CD4-positive, alpha-beta T cell treated with Interleukin-6 at 100 ng/mL for 8 hours (primary cell): ENCODE measurements at places on chromosomes 7 and 10.

DNA sequence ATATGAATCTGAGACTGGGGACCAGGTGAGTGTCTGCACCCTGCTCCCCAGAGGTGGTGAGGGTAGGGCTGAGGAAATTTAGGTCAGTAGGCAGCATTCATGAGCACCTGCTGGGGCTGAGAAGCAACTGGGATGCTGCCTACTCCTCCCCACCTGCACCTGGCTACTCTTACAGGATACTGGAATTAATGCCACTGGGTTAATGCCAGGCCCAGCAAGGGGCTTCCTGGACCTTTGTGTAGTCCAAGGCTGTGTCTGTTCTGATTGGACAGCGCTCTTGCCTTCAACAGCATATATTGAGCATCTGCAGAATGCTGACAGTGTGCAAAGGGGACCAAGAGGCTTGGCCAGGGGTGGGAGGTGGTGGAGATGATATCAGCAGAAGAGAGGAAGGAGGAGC lies 32.1 kb downstream of the ADCYAP1R1 start:
- DNase-seq, result no peak

- no peak for DNase-seq
Observed at GRCh38 chr10:73871295-73872189, 2.8 kb downstream of the CAMK2G start.

- no peak for DNase-seq
Observed at GRCh38 chr7:24115661-24116060, 168.3 kb upstream of the NPY start.

GRCh38 chr7:77569514-77570232 lies 32.6 kb downstream of the PTPN12 start:
- no peak for DNase-seq

DNA sequence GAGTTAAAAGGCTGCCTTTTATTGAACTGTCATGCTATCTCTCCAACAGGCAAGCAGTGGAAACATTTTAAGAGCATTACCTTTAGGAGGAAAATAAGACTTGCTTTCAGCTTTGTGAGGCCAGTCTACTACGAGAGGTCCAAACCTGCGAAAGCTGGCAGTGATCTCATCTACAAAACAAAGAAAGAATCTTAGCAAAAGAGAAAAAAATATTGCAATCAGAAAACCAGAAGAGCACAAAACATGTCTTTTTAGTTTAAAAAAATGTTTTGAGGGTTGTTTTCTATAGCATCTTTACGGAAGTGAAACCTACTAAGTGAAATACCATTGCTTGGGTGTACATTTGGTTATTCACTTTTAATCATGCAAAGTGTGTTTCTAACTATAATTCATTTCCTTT lies 147.9 kb downstream of the CPEB3 start:
- DNase-seq, result no peak

DNA sequence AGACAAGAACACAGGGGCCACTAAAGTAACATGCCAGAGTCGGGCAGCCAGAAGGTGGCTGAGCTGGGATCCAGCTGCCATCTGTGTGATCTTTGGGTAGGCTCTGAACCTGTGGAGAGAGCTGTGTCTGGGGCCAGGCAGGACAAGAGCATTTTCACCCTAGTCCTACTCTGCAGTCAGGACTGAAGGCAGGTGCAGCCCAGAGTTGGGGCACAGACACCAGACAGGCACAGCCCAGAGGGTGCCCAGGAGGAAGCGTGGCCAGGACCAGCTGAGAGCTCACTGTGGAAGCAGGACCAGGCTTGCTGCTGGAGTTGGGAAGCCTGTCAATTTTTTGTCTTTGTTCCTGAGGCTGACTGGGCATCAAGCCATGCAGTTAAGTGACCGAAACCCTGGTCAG lies 113.6 kb downstream of the ADCY1 start:
- DNase-seq, result no peak

DNA sequence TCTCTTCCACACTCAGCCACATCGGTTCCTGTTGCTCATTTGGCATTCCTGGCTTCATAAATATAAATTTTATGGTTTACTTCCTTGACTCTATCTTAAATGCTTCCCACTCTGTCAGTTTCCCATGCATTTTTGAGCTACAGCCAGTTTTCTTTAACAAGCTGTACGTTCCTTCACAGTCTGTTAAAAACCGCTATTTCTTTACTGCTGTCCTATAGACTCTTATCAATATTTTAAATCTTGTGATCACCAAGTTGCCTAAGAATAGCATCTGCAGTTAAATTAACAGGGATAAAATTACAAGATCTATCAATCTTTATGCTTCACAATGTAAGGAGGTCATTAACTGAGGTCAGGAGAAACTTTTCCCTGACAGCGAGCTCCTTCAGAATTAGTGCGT lies 103.1 kb upstream of the RHOBTB1 start:
- DNase-seq, result no peak

- DNase-seq, result no peak
Observed at GRCh38 chr10:116312548-116312947, 11.7 kb upstream of the CCDC172 start.

DNA sequence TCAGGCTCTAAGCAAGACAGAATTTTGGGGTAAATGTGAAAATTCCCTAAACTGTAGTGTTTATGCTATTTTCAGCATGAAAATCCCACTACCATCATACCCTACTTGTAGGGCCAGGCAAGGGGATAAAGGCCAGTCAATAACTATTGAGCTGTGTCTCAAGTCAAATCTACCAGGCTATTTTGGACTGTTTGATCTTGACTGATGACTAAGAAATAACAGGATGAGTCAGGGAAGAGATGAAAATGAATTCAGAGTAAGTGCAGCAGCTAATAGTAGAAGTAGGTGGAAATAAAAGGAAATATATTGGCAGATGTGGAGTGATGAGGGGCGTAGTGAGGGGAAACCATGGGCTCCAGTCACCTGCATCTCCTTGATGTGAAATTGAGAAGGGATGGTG lies 225.8 kb upstream of the PHYHIPL start:
- DNase-seq, result no peak

GRCh38 chr7:151086802-151087244 lies 548 bp downstream of the AGAP3 start:
- no peak for DNase-seq

- DNase-seq, result no peak
Observed at GRCh38 chr10:8037941-8038894, 16.3 kb upstream of the GATA3 start.

DNA sequence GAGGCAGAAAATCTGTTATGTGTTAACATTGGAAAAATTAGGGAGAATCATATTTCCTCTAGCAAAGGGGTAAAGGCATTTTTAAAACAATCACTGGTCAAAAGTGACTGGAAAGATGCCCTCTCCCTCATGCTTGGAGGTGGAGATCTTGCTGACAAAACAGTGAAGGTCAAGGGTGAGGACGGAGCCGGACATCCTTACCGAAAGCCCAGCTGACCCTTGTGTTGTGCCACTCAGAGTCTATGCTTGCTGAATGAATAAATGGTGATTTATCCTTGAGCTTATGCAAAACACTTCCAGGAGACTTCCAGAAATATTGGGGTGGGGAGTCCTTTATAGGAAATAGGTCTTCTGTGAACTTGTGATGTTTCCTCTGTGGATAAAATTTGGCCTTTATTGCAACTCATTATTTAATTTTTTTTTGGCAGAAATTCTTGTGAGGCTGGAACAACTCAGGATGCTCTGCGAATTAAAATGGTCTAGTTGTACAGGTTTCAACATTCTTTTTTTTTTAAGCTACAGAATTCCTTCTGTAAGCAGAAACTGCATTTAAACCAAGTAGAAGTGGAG lies 28.3 kb upstream of the ELMO1 start:
- no peak for DNase-seq

DNA sequence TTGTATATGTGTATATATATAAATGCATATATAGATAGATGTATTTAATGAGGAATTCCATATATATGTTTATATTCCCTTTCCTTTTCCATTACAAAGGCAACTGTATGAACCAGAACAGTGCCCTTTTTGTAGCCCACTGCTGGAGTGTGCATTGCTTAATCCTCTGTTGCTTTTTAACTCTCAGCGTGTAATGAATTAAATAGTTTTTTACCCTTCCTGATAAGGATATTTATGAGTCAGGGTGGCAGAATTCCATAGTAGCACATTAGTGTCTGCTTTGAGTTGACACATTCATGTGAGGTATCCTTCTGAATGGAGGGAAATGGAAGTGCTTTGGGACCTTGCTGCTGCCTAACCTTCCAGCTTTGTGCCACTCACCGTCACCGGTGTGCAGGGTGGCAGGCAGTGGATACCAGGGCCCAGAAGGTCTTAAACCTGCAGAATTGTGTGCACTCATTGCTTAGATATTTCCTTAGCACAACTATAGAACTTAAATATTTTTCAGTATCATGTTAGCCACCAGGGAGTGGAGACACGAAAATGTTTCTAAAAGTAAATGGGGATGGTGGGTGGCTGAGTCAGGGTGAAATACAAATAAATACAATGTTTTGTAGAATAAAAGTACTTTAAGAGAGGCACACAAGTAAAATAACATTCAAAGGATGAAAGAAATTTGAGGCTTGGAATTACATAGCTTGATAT lies 117.9 kb downstream of the SND1 start:
- no peak for DNase-seq

DNA sequence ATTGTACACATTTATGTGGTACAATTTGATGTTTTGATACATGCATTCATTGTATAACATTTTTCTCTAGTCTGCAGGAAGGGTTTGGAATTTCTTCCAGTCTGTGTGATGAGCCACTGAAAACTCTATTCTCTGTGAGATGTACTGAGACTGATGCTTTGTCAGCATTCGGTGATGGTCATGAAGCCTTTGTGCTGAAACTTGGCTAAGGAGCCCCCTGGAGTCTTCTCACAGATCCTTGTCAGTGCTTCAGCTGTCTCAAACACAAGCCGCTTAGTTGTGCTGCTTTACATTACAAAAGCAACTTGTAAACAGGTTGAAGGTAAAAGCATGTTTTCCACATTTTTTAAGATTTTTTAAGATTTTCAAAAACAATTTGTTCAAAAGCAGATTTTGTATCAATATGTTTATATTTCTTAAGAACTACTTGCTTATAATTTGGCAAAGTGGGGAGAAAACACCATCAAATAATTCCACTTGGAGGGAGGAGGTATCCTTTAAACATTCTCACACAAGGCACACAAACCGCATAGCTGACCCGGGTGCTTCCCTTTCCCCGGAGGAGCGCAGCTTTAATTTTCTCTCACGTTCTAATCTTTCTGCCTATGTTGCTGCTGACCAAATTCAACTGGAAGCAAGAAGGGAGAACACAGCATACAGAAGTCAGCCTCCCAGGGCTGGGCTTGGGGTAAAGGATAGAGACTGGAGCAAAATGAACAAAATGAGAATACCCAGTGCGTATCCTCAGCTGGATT lies 249.8 kb upstream of the VSTM2A start:
- no peak for DNase-seq

- no peak for DNase-seq
Observed at GRCh38 chr10:133401981-133402725, 8.2 kb downstream of the MTG1 start.

DNA sequence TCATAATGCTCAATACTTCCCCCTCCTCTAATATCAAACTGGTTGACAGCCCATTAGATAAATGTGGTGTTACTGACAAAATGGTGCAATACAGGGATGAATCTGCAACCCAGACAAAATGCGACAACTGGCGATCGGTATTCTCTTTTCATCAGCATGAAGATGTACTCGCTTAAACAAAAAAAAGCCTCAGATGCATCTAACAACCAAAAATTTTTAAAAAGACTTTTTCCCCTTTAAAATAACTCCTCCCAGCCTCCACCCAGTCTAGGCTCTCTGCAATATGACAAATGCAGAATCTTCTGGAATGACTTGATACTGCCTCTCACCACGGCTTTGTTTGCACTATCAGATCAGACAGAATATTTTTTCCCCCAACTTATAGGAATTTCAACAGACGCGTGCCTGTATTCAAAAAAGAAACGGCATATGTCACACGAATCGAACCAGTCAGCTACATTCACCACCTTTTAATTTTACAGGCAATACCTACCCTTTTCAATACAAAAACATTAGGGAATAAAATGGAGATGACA lies 1.2 kb downstream of the YWHAG start:
- DNase-seq, result no peak

DNA sequence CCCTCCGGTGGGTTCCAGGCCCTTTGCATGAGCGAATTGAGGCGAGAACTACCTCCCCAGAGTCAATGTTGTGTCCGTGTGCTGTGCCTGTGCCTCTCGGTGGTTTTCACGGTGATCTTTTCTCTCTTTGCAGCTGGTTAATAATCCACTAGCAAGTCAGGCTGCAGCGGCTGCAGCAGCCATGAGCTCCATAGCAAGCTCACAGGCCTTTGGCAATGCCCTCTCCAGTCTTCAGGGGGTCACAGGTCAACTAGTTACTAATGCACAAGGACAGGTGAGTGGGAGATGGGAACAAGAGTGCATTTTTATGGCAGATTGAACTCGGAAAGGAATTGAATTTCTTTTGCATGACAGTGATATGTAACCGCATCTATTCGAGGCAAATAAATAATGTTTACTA lies 159.7 kb upstream of the YAE1 start:
- no peak for DNase-seq

- DNase-seq, result no peak
Observed at GRCh38 chr7:121796936-121797656, 75.9 kb upstream of the PTPRZ1 start.
